ENCODE measurements at places on chromosomes 11 and 22.

GRCh38 chr11:9660886-9661285 lies 3.0 kb upstream of the SWAP70 start:
- DNase-seq, result no peak

DNA sequence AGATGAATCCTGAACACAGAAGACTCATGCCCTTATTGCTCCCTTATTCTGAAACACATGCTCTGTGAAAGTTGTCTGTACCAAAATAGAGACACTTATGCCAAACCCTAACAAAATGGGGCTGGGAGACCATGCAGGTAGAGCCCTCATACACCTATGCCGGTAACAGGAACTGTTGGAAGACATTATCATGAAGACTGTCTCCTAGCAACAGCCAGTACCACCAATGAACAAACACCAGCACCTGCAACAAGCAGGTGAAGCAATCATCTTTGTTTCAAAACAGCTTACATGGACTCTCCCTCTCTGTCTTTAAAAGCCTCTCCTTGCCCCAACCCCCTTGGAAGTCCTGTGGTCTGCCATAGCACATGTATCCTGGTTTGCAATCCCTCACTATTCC lies 17.2 kb downstream of the SLC5A4 start:
- no peak for DNase-seq

DNA sequence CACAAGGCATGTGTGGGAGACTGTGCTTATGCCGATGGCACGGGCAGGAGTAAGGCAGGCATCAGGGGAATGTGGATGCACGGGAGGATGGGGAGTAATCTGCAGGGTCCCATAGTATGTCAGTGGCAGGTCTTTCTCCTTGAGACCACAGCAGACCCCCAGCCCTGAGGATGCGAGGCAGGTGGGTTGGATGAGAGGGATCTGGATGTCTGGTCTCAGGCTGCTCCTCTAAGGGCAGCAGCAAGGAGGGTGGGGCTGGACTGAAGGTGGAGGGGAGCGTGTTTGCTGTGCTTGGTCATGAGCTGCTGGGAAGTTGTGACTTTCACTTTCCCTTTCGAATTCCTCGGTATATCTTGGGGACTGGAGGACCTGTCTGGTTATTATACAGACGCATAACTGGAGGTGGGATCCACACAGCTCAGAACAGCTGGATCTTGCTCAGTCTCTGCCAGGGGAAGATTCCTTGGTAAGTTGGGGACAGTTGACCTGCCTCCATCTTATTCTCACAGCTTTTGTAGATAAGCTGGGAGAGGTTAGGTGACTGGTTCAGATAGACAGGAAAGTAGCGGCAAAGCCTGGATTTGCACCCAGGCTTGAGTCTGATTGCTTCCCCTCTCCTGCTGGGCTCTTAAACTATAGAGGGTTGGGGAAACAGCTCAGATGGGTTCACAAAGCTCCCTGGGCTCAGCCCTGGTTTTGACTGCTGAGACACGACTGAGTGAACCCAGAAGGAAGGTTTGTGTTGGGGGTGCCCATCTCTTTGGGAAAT lies at the start of gene APOL1:
Gene APOL1 (plus strand): TSS at position 380 of the 769 bp plus-strand sequence. CDS start 1,823 bp downstream, outside the sequence.
- DNase-seq, result peak; percentile 50

DNA sequence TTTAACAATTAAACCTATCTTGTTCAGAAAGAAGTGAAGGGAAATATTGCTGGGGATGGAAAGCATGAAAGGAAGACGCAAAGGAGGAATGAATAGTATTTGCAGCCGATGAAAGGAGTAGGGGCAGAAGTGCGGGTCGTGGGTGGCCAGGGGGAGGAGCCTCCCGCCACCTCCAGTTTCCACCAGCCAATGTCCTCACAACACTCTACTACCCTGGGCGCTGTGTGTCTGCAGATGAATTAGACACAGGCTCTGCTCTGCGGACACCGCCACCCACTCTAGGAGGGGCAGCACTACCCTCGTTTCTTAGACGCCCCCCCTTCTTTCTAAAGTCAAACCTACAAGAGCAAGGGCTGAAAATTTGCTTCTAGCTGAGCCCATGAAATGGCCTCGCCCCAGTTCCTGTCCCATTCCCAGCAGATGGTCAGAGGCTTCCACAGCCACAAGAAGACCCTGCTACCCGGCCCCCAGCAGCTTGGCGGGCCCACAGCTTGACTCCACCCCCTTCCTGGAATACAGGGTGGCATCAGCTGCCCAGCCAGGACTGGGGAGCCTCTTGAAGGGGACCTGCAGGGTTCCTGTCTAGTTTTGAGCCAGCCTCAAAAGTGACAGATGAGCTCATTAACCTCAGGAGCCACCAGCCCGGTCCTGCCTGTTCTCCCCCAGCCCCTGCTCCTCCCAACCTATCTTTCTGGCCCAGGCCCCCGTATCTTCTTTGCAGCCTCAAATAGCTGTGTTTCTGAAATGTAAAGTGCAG lies 268.1 kb downstream of the BUD13 start:
- peak; percentile 46 for DNase-seq

GRCh38 chr11:124667601-124668000 lies 5.9 kb downstream of the SIAE start:
- no peak for DNase-seq

DNA sequence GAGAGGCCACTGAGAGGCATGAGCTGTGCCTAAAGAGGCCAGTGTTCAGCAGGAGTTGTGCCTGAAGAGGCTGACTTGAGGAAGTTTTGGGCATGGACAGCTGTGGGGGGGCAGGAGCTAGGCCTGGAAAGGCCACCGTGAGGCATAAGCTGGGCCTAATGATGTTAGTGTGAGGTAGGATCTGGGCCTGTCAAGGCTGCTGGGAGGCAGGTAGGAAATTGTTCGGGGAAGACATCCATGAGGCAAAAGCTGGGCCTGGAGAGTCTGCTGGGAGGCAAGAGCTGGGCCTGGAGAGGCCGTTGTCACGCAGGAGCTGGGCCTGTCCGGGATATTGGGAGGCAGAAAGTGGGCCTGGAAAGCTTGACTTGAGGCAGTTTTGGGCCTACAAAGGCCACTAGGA lies 44.9 kb downstream of the OR4C45 start:
- DNase-seq, result no peak

All from islet precursor cell (in vitro differentiated cells).